ENCODE measurements at places on chromosomes 6 and 20.

- DNase-seq, result no peak
Measured at GRCh38 chr6:139800837-139801236, 426.4 kb upstream of the CITED2 start.

DNA sequence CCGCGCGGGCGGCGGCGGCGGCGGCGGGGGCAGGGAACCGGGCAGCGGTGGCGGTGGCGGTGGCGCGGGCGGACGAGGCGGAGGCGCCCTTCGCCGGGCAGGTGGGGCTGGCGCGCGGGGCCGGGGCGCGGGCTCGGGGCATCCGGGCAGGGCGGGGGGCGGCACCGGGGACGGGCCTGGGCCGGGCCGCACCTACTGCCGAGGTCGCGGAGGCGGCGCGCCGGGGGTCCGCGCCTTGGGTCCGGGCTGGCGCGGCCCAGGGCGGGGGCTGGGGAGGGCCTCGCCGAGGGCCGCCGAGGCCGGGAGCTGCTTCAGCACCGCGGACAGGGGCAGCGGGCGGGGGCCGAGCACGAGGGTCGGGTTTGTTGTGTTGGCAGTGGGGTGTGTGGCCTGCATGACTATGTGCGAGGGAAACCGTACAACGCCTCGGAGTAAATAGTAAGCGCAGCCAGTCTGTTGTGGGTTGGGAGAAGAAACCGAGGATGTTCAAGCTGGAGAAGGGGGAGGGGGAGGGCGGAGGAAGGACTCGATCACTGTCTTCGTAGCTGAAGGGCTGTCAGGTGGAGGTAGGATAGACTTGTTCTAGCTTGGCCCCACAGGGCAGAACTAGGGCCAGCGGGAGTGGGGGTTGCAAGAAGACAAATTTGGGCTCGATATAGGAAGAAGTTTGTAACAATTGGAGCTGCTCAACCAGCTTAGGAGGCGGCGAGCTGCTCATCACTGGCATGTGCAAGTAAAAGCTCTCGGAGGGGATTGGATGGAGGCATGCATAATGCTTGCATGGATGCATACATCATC is 593 bp downstream of the MMP24 start:
- DNase-seq, result peak; percentile 55

- DNase-seq, result no peak
Measured at GRCh38 chr6:81818901-81819361, 66.5 kb upstream of the TENT5A start.

DNA sequence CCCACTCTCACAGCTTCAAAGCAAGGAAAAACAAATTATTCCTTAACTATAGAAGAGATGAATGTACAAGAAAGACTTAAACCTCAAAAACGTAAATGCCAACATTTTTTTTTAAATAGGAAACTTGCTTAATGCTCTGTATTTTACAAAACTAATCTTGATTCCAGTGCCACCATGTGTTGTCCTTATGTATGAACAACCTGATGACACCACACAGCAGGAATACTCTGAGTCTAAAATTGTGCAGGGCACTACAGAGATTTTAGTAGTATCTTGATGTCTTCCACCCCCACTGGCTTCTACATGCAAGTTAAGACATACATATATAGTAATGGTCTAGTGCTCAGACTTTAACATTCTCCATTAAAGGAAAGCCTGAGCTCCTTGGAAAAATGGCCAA is 46.2 kb downstream of the SRPK1 start:
- no peak for DNase-seq

DNA sequence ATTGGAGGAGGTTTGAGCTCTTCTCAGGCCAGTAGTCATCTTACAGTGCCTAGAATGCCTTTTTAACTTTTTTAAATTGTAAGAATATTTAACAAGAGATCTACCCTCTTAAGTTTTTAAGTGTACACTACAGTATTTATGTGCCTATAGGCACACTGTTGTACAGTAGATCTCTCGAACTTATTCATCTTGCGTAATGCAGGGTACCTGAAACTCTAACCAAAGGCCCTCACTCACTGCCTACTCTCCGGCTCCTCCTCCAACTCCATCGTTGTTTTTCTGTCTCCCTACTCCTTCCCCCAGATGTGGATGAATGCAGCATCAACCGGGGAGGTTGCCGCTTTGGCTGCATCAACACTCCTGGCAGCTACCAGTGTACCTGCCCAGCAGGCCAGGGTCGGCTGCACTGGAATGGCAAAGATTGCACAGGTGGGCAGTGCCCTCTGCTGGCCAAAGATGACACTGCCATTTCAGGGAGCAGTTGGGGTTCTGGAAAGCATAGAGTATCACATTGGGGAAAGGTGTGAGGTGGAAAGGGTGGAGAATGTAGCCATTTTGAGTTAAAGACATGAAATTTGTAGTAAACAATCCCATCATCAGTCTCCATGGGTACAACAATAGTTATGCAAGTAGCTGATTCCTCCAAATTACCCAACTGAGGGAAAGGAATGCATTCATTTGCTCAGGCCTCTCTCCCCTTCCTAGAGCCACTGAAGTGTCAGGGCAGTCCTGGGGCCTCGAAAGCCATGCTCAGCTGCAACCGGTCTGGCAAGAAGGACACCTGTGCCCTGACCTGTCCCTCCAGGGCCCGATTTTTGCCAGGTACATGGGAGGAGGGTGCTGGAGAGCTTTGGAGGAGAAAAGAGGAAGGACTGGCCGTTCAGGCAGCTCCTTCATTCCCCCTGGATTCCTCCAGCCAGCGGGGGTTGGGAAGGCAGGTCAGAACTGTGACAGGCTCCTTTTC is 18.4 kb upstream of the ZNF76 start:
- DNase-seq, result peak; percentile 88

DNA sequence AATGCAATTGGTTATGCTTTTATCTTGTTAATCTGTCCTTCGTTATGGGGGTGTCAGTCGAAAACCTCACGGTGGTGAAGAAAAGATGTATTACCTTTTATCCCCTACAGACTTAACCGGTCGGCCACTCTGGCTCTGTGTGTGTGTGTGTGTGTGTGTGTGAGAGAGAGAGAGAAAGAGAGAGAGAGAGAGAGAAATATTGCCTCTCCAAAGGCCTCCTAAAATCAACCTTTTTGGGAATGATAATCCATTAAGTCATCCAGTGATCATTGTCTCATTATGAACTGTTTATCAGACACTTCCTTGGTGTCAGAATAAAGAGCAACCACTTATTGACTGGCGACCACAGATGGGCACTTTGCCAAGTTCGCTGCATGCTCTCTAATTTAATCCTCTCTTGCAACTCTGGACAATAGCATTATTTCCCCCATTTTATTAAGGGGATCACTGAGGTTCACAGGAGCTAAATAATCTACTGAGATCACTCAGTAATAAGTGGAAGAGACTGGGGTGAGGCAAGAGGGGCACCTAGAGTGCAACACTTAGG is 30.7 kb downstream of the SLC35D3 start:
- no peak for DNase-seq

DNA sequence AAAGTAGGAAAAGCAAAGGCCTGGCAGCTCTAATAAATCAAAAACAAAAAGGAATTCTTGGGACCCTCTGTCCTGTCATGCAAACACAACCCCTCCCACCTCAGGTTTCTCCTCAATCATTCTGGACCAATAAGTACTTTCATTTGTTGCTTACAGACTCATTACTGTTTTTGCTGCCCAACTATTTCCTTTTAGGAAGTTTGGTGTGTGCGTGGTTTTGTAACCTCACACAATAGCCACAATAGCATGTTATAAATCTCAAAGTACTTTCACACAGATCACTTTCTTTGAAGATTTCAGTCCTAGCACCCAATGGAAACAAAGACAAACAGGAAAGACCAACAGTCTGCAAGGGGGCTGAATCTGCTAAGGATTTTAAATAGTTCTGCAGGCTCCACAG is 4.5 kb downstream of the MRPL14 start:
- DNase-seq, result no peak

DNA sequence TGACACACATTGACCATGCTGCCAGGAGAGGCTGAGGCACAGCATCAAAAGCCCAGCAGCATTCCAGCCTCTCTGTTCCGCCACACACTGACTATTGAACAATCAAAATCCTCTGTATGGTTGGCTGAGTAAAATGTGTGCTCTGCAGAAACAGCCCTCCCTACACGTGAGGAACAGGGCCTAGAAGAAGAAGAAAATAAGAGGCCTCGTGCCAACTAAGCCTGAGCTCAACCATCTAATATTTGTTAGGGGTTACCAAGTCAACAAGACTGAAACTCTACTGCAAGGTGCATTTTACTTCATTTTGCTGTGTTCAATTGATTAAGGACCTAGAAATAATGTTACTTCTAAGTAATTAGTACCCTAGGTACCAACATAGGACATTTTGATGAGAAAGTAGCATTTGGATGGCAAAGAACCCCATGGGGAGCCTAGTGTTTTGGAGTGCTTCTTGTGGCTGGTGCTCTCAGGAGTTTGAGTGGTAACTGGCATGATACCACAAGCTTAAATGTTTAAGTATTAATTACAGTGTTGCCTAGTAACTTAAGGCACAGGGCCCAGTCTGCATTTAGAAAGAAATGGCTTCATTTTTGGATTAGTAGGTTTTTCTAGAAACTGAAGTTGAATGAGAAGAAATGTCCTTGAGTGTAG is 146.6 kb upstream of the PLN start:
- no peak for DNase-seq

DNA sequence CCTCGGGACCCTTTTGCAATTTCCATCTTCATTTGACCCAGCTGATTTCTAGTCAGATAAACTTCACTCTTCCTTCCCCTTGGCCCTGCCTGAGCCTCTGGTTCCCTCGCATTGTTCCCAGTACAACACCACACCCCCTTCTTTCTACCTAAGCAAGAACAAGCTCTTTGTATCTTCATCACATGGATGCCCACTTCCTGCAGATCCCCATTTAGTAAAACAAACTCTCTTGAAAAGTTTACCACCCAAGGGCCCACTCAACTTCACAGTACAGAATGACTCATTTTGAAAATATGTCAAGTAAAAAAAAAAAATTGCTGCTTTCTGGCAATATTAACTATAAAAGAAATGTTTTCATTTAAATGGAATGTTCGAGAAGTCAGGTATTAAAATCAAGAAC is 5.2 kb downstream of the FAXC start:
- no peak for DNase-seq

GRCh38 chr6:150638765-150639164 is 39.1 kb downstream of the PLEKHG1 start:
- no peak for DNase-seq

DNA sequence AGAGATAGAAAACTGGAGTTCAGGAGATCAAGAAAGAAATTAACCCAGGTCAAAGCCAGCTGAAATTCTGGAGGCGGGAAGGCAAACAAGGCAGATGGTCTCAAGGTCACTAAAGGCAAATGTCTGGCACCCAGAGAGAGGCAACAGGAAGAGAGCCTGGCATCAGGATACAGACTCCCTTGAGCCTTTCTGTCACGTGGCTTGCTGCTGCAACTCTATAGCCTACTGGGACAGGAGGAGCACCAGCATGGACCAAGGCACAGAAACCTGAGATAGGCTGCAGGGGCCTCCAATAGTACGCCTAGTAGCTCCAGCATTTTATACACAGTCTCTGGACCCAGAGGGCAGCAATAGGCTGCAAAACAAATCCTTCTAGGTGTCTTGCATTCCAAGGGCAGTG is 75.1 kb downstream of the SEL1L2 start:
- DNase-seq, result no peak

GRCh38 chr6:95099410-95099809 is 477.9 kb upstream of the MANEA start:
- DNase-seq, result no peak

GRCh38 chr6:150713487-150713886 is 113.8 kb downstream of the PLEKHG1 start:
- no peak for DNase-seq

- DNase-seq, result no peak
Measured at GRCh38 chr6:67031451-67031850, 1324.4 kb upstream of the EYS start.

DNA sequence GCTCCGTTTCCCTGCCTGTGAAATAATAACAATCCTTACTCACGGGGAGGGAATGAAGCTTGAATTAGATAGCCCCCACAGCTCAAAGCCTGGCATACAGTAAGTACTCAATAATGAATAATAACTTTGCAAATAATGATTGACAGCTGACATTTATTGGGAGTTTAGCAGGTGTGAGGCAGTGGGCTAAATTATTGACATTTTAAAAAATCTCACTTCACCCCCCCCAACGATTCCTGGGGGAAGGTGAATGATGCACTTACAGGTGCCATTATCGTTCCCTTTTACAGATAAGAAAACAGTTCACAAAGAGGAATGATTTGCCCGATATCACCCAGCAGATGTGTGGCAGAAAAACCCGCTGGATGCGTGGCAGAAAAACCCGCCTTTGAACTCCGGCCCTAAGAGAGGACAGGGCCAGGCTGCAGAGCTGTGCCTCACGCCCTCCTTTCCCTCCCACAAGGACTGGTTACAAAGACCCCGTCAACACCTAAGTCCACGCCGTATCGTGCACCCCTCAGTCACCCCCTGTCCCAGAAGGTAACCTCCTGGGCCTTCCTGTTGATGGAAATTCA is 114.2 kb upstream of the PTPN1 start:
- no peak for DNase-seq

DNA sequence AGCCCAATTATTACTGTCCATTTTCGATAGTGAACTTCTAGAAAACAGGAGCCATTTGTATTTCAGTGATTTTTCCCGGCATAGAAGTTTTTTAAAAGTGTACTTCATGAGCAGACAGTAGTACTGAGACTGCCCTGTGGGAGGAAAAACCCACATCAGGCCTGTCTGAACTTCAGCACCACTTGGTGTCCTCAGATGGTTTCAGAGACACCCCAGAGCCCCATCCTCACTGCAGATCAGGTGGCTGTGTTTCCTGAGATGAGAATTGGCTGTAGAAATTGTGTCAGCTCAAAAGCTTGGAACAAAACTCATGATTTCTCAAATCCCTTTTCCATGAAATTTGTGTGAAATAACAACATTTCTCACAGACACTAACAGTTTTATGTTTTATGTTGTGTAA is 110.0 kb upstream of the RIN2 start:
- DNase-seq, result no peak

DNA sequence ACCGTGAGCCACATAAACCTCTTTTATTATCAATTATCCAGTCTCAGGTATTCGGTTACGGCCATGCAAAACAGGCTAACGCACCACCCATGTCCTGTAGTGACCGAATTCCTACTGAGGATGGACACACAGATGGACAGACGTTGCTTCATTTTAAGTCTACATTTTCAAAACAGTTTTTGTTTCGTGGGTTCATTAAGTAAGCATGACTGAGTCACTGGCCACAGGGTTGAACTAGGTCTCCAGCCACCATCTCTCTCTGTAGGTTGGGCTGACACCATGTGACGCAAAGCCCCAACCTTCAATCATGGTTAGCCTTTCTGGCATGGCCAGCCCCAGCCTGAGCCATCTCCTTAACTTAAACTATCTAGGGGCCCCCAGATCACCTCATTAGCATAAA is 110.0 kb upstream of the SLC22A23 start:
- DNase-seq, result no peak

- DNase-seq, result peak; percentile 69
Measured at GRCh38 chr20:63116412-63117106, 99.4 kb downstream of the YTHDF1 start.
